Spleen (tissue), 13 donors: ENCODE measurements at places on chromosomes 2 and 18. TPM values are rescaled to one million over a fixed set of nuclear protein-coding genes. Genes with fewer than 3 reads are reported as not detected.
A peak's percentile ranks its signal among the peaks of the same experiment; 100 is the strongest.

Gene UCN
- 2.6 TPM for total RNA-seq

Gene ADAM23
- 1.0 TPM for total RNA-seq

Gene RNF144A
- 42.5 TPM for total RNA-seq

Gene ONECUT2
- total RNA-seq: 0.03 TPM

Gene ALK
- not detected for total RNA-seq

- peak; percentile 79 for DNase-seq
- no peaks in the 10 kb centered on the region for H3K36me3 ChIP-seq
- peak overlapping the region; percentile 74 for H3K27ac ChIP-seq
- H3K4me3 ChIP-seq: no peak overlapping the region
Observed at GRCh38 chr2:134669731-134670669, 48.8 kb downstream of the TMEM163 start.

- no peaks in the 10 kb centered on the region for H3K27me3 ChIP-seq
- H3K4me1 ChIP-seq: no peaks in the 10 kb centered on the region
Observed at GRCh38 chr2:174059884-174060244, 94.7 kb upstream of the SP3 start.

DNA sequence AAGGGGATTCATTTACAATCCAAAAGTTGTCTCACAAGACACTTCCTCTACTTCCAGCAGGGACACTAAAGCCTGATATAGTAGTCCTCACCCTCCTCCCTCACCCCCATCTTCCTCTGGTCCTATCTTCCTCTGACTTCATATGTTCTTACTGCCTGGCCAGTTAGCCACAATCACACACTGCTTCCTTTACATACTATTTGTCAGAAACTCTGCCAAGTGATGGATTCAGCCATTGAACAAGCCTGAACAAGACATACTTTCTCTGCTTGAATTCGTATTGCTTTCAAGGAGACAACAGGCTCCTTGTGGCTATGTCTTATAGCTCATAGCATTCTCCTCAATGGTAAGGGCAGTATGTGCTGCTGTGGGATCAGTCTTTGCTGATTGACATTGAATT lies 672.2 kb downstream of the BCL11A start:
- no peak overlapping the region for H3K27ac ChIP-seq
- H3K27me3 ChIP-seq: no peaks in the 10 kb centered on the region
- no peaks in the 10 kb centered on the region for H3K4me1 ChIP-seq

GRCh38 chr2:207925601-207926000 lies 99.7 kb downstream of the PLEKHM3 start:
- H3K27ac ChIP-seq: peak overlapping the region; percentile 69
- no peak for DNase-seq
- H3K4me3 ChIP-seq: no peak overlapping the region
- peaks cover 8% of the 10 kb centered on the region for H3K4me1 ChIP-seq
- peaks cover 41% of the 10 kb centered on the region for H3K36me3 ChIP-seq

- no peaks in the 10 kb centered on the region for H3K27me3 ChIP-seq
- H3K4me1 ChIP-seq: no peaks in the 10 kb centered on the region
- no peak overlapping the region for H3K4me3 ChIP-seq
- no peak for DNase-seq
- peak overlapping the region; percentile 56 for H3K27ac ChIP-seq
Observed at GRCh38 chr2:43292851-43293743, 66.7 kb upstream of the ZFP36L2 start.

DNA sequence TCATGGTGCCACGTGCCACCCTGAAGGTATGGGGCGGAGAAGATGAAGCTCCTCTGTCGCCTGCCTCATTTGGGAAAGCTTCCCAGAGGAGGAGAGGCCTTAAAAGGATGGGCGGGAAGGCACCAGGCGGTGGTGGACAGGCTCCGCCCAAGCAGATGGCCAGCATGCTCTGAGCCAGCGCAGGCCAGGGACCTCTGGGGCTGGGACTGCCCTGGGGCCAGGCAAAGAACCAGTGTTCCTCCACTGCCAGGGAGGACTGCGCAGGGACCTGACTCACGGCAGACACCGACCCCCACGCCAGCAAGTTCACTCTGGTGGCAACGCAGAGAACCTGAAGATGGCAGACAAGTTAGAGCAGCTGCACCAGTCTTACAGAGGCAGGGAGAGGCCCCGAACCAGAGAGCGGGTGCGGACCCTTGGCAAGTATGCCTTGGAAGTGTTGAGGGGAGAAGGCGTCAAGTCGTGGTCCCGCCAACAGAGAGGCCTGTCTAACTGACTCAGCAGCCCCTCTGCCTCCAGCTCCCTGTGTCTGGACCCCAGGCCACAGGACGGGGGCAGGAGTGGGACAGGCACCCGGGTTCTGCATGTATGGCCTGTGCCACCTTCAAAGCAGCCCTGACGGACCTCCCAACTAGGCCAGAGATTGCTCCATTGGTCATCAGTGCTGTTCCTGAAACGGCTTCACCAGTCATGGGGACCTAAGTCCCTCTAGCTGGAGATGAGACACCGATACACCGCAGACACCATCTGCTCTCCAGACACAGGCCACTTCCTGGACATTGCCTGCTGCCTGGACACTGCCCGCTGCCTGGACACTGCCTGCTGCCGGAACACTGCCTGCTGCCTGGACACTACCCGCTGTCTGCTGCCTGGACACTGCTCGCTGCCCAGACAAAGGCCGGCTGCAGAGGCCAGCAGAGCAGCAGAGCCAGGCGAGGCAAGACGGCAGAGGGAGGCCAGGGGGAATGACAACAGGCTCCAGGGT lies 124.7 kb downstream of the HDAC4 start:
- H3K4me3 ChIP-seq: peak overlapping the region; percentile 54
- peak; percentile 82 for DNase-seq
- H3K4me1 ChIP-seq: peaks cover 77% of the 10 kb centered on the region
- peak overlapping the region; percentile 76 for H3K27ac ChIP-seq

- H3K4me1 ChIP-seq: no peaks in the 10 kb centered on the region
- H3K27me3 ChIP-seq: no peaks in the 10 kb centered on the region
- H3K27ac ChIP-seq: no peak overlapping the region
- no peak for DNase-seq
- H3K36me3 ChIP-seq: no peaks in the 10 kb centered on the region
- H3K4me3 ChIP-seq: no peak overlapping the region
Observed at GRCh38 chr18:70373042-70373519, 84.2 kb downstream of the SOCS6 start.

DNA sequence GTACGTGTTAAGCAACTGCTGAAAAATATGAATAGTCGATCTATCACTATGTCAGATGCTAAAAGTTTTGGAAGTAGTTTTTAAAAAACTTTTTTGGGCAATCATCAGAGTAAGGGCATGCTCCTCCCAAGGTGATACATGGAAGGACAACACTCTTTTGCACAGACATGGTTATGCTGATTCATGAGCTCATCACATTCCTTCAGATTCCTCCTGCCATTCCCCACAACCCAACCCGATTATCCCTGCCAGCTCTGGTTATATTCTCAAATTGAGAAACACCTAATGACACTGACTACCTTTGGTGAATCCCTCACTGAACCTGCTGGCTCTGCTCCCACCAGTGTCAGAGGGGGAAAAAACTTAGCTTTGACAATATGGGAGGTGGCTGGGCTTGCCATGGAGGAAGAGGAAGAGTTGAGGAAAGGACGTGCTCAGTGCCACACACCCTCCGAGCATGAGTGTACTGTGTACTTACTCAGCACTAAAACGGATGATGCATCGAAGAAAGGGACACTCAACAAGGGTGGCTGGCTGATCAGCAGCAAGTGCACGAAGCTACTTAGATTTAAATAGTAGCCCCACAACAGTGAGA lies 83.9 kb upstream of the RNU4ATAC start:
- H3K4me1 ChIP-seq: no peaks in the 10 kb centered on the region
- H3K27ac ChIP-seq: no peak overlapping the region
- H3K27me3 ChIP-seq: no peaks in the 10 kb centered on the region
- no peak overlapping the region for H3K4me3 ChIP-seq
- DNase-seq: no peak
- peaks cover 83% of the 10 kb centered on the region for H3K36me3 ChIP-seq

DNA sequence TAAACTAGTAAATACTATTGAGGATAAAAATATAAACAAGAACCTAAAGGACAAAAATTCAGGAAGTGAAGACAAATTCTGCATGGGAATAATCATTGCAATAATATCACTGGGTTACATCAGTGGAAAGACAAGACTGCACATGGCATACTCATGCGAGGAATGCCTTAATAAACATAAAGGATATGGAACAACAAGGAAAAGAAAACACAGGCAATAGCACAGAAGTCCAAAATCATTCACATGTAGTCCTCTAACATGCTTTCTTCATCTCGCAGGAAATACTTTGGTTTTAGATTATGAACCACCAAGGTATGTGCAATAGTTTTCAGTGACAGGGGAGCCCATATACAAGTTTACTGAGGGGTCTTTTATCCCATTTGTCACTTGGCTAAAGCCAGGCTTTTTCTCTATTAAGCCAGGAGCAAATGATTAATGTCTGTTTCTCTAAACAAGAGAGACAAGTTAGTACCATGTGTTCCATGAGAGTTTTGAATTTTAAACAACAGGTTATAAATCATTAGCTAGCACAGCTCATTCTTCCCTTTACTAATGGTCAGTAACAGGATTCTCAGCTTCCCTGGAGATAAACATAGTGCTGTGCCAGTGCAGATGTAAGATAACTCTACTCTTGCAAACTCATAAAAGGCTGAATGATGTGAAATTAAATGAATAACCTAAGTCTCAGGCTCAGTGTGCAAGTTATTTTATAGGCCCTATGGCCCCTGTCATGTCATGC lies 353.6 kb upstream of the FSIP2 start:
- H3K27ac ChIP-seq: no peak overlapping the region
- H3K4me3 ChIP-seq: no peak overlapping the region
- no peak for DNase-seq
- no peaks in the 10 kb centered on the region for H3K36me3 ChIP-seq
- H3K4me1 ChIP-seq: no peaks in the 10 kb centered on the region

- peaks cover 41% of the 10 kb centered on the region for H3K27me3 ChIP-seq
- H3K27ac ChIP-seq: peak overlapping the region; percentile 93
- H3K36me3 ChIP-seq: no peaks in the 10 kb centered on the region
- peak overlapping the region; percentile 77 for H3K4me3 ChIP-seq
- peaks cover 5% of the 10 kb centered on the region for H3K4me1 ChIP-seq
Observed at GRCh38 chr2:46297546-46298271, 502 bp downstream of the EPAS1 start.

- no peak overlapping the region for H3K27ac ChIP-seq
- H3K36me3 ChIP-seq: no peaks in the 10 kb centered on the region
- no peak overlapping the region for H3K4me3 ChIP-seq
- no peaks in the 10 kb centered on the region for H3K4me1 ChIP-seq
Observed at GRCh38 chr18:41456831-41457230, 498.2 kb upstream of the PIK3C3 start.

- no peak for DNase-seq
- no peak overlapping the region for H3K27ac ChIP-seq
- H3K4me1 ChIP-seq: peaks cover 32% of the 10 kb centered on the region
- H3K27me3 ChIP-seq: no peaks in the 10 kb centered on the region
- H3K4me3 ChIP-seq: no peak overlapping the region
- no peaks in the 10 kb centered on the region for H3K36me3 ChIP-seq
Observed at GRCh38 chr2:173986805-173987204, 21.6 kb upstream of the SP3 start.

GRCh38 chr18:32469190-32469651 lies 1.5 kb downstream of the GAREM1 start:
- DNase-seq: no peak
- no peaks in the 10 kb centered on the region for H3K27me3 ChIP-seq
- H3K4me1 ChIP-seq: peaks cover 12% of the 10 kb centered on the region
- H3K27ac ChIP-seq: peak overlapping the region; percentile 66
- H3K4me3 ChIP-seq: peak overlapping the region; percentile 54
